ENCODE measurements at places on chromosomes 16 and 17. TPM values are rescaled to one million over a fixed set of nuclear protein-coding genes. Genes with fewer than 3 reads are reported as not detected.

GRCh38 chr17:30218799-30219198 is 16.7 kb downstream of the SLC6A4 start:
- DNase-seq: no peak

GRCh38 chr17:17922070-17922614 is 50.1 kb downstream of the TOM1L2 start:
- no peak for DNase-seq

DNA sequence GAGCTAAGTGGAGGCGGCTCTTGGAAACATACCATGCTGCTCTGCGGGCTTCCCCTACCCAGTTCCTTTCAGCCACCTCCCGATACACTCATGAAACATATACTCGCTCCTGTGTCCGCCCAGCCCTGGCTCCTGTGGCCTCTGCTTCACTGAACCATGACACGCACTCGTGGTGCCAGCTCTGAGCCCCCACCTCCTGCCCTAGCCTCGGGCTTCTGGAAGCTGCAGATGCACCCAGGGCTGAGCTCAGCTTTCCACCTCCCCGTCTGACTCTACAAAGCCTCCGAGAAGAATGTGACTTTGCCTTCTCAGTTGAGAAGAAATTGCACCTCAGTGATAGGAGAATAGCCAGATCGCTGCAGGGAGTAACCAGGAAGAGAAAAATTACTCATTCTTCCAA is 11.0 kb downstream of the CALB2 start:
- no peak for DNase-seq

DNA sequence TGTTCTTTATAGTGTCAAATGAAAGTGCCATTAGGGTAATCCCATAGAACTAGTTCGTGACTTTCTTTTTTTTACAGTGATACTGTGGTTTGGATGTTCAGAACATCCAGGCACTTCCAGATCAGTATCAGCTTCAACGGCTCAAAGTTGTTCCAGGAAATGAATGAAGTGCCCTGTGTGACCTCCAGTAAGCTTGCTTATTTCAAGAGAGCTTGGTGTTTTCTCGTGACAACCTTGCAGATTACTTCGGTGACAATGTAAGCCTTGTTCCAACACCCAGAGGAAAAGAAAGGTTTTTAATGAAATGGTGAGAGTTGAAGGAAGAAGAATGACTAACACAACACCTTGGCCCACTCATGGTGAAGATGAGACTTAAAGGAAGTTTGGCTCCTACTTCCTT is 16.0 kb upstream of the KCNJ16 start:
- no peak for DNase-seq

GRCh38 chr17:33342025-33342424 is 48.9 kb upstream of the ASIC2 start:
- DNase-seq: no peak

DNA sequence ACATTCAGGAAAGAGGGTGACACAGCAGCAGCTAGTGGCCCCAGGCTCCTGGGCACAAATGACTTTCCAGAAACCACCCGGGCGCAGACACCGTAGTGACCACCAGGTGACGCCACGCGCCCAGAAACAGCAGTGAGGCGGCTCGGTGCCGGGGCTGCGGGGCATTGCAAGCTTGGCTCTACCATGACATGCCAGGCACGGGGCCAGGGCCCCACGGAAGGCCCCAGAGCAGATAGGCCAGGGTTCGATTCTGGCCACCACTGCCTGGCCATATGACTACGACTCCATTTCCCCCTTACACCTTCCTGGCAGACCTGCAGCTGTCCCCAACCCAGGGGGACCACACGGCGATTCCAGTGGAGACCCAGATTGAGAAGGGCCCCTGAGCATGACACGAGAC is 6.7 kb downstream of the RHBDF1 start:
- peak; percentile 75 for DNase-seq

- DNase-seq: no peak
Observed at GRCh38 chr16:89000207-89000959, 23.4 kb upstream of the CBFA2T3 start.

- no peak for DNase-seq
Observed at GRCh38 chr17:19905502-19905901, 37.8 kb upstream of the ULK2 start.

- no peak for DNase-seq
Observed at GRCh38 chr16:57897053-57897784, 73.7 kb downstream of the CNGB1 start.

ITGAX gene
- total RNA-seq: not detected

DNA sequence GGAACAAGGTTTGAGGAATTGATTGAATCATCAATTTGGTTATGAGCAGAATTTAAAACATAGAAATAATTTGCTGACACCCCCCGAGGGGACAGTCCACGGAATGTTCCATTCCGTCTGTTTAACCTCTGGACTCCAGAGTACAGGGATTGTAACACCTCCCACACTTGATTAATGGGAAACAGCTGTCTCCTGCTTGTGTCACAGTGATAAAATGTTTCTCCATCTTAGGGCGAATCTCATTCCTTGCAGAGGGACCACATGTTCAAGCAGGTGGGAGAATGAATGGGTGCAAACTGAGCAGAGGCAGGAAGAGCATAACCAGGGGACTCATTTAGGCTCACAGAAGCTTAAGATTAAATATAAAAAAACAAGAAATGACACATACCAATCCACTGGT is 249.5 kb upstream of the RBFOX1 start:
- no peak for DNase-seq

- DNase-seq: peak; percentile 34
Observed at GRCh38 chr17:19645734-19646201, 2.8 kb upstream of the ALDH3A2 start.

- DNase-seq: no peak
Observed at GRCh38 chr17:42281571-42282096, 5.4 kb upstream of the STAT5B start.

GPR139 gene
- total RNA-seq: not detected

FMNL1 gene
- total RNA-seq: 0.90 TPM

PPP1R27 gene
- not detected for total RNA-seq

SSTR5 gene
- not detected for total RNA-seq

GRCh38 chr17:82831818-82832200 is 8.0 kb downstream of the ZNF750 start:
- no peak for DNase-seq

- DNase-seq: no peak
Observed at GRCh38 chr16:880471-881171, 80.1 kb upstream of the GNG13 start.

CNGB1 gene
- not detected for total RNA-seq

DNA sequence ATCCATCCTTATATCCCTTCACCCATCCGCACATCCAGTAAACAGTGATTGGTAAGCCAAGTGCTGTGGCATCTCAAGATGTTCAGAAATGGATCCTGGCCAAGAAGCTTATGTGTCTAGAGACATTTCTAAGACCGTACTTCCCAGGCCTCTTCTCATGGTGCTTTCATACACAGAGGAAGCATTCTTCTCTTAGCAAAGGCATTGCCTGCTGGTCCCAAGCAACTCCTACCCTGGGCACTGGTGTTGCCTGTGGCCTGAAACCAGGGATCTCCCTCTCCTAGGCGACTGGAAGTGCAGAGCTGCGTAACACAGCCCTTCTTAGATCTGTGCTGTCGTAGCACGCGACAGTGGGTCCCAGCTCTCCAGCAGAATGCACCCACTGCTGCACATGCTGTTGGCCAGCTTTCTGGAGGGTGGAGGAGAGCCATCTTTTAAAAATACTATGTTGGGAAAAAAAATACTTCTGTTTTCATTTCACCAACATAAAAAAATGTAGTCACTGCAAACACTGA is 182.9 kb downstream of the CCDC182 start:
- DNase-seq: no peak

SLC47A1 gene
- 0.27 TPM for total RNA-seq

GRCh38 chr16:29007730-29008593 is 23.1 kb downstream of the LAT start:
- DNase-seq: peak; percentile 43

DNA sequence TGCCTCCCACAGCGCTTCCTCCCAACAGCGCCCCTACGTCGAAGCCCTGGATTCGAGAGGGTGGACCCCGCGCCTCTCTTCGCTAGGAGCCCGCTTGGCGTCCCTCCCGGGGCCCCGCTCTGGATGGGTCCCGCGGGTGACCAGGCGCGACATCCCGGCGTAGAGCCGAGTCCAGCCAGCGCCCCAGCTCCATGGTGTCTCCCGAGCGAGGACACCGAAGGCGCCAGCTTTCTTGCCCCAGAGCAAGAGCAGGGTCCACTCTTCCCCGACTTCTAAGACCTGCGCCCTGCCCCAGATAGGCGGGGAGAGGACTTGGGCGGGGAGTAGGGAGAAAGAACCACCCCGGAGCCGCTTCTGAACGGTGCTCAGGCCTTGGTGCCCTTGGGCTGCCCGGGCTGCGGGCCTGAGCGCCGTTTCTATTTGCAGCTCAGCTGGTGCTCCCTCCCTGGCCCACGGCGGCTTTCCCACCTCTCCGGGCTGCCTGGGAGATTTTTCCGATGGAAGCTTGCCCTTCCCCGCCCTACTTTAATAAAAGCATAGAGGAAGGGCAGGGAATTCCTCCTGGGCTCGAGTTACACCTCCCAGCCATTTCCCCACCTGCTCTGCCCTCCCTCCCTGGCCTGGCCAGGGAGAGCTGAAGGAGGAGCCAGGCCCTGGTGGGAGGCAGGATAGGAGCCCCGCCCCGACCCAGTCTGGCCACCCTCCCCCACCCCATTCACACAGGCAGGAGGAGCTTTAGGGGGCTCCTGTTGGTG is 1.8 kb downstream of the MMP15 start:
- DNase-seq: no peak

DNA sequence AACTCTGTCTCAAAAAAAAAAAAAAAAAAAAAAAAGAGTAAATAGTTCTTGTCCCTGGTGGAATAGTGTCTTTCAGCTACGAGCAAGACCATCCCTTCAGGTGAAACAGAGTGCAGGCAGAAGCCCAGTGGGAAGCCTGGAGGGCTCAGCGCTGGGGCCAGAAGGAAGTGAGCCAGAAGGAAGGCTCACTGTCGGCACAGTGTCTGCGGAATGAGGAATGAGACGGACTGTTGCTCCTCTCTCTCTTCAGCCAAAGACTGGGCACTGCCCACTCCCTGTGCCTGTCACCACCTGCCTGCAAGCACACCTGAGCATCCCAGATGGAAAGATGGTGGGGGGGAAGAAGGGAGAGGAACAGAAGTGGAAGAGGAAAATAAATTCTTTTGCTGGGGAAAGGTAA is 7.5 kb downstream of the RSL1D1 start:
- DNase-seq: no peak

DNA sequence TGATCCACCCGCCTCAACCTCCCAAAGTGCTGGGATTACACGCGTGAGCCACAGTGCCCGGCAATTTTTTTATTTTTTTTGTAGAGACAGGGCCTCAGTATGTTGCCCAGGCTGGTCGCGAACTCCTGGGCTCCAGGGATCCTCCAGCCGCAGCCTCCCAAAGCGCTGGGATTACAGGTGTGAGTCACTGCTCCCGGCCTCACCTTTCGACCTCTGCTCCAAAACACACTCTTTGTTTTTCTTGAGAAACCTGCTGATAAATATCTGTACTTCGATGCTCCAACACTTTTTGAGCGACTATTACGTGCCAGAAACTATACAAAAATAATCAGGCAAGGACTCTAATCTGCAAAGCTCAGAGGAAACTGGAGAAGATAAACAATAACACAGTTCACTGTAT is 1.0 kb downstream of the MED1 start:
- DNase-seq: no peak

GRCh38 chr16:49587511-49587910 is 213.9 kb downstream of the C16orf78 start:
- no peak for DNase-seq

DNA sequence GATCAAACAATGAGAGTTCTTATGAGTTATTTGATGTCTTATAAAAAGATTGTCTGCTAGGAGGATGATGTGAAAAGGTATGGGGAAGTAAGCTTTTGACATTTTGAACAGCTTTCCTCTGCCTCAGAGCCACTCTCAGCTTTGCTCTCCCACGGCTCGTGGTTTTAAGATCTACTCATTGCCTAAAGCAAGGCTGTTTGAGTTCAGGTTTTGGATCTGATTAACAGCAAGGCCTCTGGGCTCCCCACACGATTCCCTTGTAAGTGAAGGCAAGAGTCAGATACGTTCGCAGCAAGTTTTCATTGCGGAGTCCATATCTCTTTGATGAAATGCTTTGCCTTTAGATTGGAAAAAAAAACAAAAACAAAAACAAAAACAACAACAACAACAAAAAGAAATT is 515.0 kb upstream of the SALL1 start:
- no peak for DNase-seq

TLCD3B gene
- 0.18 TPM for total RNA-seq

DNA sequence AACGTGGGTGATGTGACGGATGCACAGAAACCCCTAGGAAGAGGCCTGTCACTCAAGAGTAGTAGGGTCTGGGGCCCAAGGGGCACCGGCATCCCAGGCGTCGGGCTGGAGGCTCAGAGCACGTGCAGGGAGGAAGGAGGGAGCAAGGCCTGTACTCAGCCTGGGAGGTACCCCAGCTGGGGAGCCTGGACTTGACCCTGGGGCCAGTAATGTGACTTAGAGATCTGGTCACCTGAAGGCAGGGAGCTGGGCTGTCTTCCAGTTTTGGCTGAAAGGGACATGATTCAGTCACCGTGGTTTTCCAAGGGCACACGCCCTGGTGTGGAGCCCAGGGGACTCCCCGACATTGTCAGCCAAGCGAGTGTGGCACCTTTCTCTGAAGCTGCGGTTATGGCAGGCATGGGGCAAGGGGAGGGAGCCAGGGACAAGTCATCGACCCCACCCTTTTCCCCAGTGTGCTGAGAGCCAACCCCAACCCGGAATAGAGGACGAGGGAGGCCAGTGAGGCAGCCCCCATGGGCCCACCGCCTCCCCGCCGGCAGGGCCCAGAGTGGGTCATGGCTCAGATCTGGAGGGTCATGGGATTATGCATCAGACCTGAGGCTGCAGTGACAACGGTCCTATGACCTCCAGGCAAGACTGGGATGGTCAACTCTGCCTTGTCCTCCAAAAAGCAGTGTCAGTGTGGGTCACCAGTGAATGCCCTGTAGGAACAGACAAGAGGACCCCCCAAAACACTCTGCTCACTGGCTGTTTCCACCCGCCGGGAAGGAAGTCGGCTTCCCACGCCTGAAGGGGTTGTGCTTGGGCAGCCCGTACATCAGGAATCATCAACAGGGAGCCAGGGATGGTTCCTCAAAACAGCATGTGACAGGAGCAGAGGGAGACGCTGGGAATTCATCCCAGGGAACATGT is 41.9 kb downstream of the MEAK7 start:
- no peak for DNase-seq

MMP28 gene
- total RNA-seq: not detected

TRPV3 gene
- total RNA-seq: 1.9 TPM

- no peak for DNase-seq
Observed at GRCh38 chr16:67930678-67931211, 917 bp downstream of the CTRL start.

GRCh38 chr17:44223541-44224071 is 4.1 kb upstream of the UBTF start:
- DNase-seq: peak; percentile 94

- no peak for DNase-seq
Observed at GRCh38 chr16:28091656-28092055, 28.1 kb upstream of the GSG1L start.

- no peak for DNase-seq
Observed at GRCh38 chr17:1967213-1967612, 57.9 kb downstream of the RTN4RL1 start.

GRCh38 chr17:36901506-36901905 is 35.8 kb upstream of the LHX1 start:
- DNase-seq: peak; percentile 30
